ENCODE measurements at places on chromosomes 6 and 20. TPM values are rescaled to one million over a fixed set of nuclear protein-coding genes. Genes with fewer than 3 reads are reported as not detected.

The RSPH4A gene
- not detected for polyA plus RNA-seq

The FAM162B gene
- polyA plus RNA-seq, result not detected

The CDH26 gene
- not detected for polyA plus RNA-seq

The GINS1 gene
- polyA plus RNA-seq, result 0.74 TPM

The DPPA5 gene
- polyA plus RNA-seq, result not detected

GRCh38 chr20:3646651-3647050 is 16.5 kb downstream of the GFRA4 start:
- no peaks in the 10 kb centered on the region for H3K36me3 ChIP-seq
- H3K27ac ChIP-seq, result no peak overlapping the region

DNA sequence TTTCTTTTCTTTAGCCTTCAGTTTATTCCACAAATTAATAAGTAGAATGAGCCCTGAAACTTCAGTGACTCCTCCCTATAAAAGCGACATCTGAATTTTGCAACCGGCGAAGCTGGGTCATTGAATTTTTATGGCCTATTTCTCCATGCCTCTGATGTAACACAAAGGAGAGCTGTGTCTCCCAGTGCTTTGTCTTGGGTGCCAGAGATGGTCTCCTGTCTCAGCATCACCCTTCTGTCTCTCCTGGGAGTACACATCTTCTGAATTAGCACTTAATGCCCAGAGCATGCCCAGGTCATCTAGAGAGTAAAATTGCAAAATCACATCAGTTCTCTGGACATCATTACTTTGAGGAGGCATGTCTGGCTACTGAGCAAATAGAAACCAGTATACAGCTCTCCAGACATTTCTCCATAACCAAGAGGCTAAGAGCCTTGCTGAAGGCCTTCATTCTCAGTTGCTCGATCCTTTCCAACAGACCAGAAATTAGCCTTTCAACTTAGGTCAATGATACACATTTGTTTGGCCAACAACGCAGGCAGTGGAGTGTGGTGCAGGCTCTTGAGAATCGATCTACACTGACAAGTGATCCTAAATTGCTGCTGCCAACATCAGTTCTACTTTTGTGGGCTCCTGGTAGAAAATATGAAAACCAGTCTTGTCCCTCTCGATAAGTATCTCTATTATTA is 176.0 kb upstream of the FOXQ1 start:
- H3K36me3 ChIP-seq, result no peaks in the 10 kb centered on the region
- no peak overlapping the region for H3K4me3 ChIP-seq
- DNase-seq, result no peak
- no peak overlapping the region for H3K27ac ChIP-seq
- H3K27me3 ChIP-seq, result no peaks in the 10 kb centered on the region

DNA sequence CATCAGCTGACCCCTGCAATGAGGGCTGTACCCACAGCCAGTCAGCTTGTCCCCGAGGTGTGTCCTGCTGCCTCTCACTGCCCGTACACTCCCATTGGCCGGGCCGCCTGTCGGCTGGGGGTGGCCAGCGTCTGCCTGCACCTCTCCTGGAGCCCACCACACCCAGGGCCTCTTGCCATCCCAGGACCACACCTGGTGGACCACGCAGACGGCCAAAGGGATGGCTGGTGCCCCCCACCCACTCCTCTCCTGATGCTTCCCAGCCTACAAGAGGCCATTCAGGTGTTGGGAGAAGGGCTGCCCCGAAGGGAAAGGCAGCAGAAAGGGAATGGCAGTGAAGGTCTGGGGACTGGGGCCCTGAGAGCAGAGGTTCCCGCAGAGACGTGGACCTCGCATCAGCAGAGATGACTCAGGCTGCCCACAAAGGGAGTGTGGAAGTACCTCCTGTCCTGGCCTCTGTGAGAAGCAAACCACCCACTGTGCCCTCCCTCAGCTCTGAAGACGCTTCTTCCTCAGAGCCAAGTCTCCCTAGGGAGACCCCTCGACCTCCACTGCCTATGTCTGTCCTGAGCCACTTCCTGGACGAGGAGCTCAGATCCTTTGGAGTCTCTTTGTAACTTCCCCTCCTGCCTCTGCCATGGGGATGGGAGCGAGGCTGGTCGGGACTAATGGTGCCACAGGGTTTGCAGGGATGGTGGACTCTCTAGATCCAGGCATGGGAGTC is 60.9 kb downstream of the PYGB start:
- H3K4me3 ChIP-seq, result no peak overlapping the region
- DNase-seq, result no peak
- no peaks in the 10 kb centered on the region for H3K27me3 ChIP-seq
- H3K4me1 ChIP-seq, result peaks cover 17% of the 10 kb centered on the region
- no peak overlapping the region for H3K27ac ChIP-seq

DNA sequence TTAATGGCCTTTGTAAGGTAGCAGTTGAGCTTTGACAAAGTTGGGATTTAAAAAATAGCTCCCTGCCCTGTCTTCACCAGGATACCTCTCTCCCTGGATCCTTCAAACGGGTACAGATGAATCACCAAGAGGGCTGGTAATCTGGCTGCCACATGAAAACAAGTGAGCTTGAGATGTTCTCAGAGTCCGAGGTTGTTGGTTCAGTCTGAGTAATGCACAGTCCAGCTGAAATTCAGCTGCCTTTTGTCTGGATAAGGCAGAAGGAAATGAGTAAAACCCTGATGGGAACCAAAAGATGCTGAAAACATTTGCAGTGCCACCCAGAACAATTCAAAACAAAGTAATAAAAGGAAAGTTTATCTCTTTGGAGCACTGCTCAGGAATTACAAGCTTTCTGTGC is 86.8 kb downstream of the GJA1 start:
- no peaks in the 10 kb centered on the region for H3K27me3 ChIP-seq
- no peak overlapping the region for H3K27ac ChIP-seq
- H3K4me1 ChIP-seq, result no peaks in the 10 kb centered on the region
- H3K4me3 ChIP-seq, result no peak overlapping the region

GRCh38 chr20:25173886-25174308 is 21.6 kb upstream of the ENTPD6 start:
- no peak overlapping the region for H3K4me3 ChIP-seq
- no peaks in the 10 kb centered on the region for H3K4me1 ChIP-seq
- no peaks in the 10 kb centered on the region for H3K27me3 ChIP-seq
- no peaks in the 10 kb centered on the region for H3K36me3 ChIP-seq

- no peaks in the 10 kb centered on the region for H3K36me3 ChIP-seq
- no peak for DNase-seq
- no peak overlapping the region for H3K27ac ChIP-seq
These were observed 148.4 kb downstream of the AKAP7 start for GRCh38 chr6:131283466-131284175.
